ENCODE measurements at places on chromosomes 13 and 19. TPM values are rescaled to one million over a fixed set of nuclear protein-coding genes. Genes with fewer than 3 reads are reported as not detected.

The SOX1 gene
- total RNA-seq, result not detected

The FPR1 gene
- not detected for total RNA-seq

- no peak for DNase-seq
These were observed 102.4 kb downstream of the KCTD12 start for GRCh38 chr13:76783798-76784197.

DNA sequence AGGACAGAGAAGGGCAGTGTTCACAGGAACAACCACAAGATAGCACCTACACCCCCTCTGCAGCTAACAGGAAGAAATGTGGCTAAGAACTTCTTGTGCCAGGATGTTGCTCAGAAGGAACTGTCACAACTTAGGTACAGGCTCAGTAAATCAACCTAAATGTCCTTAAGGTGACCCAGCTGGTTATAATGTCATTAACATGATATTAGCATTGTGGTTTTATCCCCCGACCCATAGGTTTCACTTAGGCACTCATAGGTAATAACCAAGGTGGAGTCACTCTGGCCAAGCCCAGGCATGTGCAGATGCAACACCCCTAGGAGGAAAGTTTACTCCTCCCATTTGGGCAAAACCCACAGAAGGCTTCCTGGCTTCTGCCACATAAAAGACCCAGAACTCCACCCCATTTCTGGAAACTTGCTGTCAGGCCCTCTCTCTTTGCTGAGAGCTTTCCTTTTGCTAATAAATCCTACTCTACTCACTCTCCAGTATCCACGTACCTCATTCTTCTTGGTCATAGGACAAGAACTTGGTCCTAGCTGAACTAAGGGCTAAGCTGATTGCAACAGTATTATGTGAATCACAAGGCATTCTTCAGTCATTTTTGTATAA is 951.3 kb downstream of the SLITRK5 start:
- no peak for DNase-seq

- no peak for DNase-seq
These were observed 135.1 kb downstream of the GPC6 start for GRCh38 chr13:93361703-93362102.

GRCh38 chr19:51802775-51803174 is 7.8 kb downstream of the FPR3 start:
- no peak for DNase-seq

DNA sequence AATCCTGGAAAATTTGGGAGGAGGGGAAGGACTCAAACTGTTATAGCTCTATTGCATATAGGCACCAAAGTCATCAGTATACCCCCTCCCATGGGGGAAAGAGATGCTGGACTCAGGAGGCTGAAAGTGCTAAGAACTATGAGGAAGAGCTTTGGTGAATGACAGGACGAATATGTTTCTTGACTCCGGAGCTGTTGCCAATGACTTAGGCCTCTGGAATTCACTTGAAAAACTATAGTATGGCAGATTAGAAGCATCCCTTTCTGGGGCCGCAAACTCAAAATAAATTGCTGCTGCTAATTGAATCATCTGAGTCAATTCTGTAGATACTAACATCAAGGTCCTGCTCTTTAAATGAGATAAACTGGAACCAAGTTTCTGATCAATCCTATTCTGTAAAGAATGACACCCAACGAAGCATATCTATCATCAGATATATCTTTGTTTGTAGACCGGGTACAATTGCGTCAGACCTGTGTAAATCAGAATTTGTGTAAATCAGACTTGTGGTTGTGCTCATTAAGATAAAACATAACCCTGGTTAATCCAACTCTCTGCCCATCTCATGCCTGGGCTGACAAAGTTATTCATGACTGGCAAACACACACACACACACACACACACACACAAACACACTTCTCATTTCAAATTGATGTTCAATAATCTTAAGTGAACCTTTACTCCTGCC is 1793.8 kb upstream of the PCDH20 start:
- peak; percentile 12 for DNase-seq

- peak; percentile 30 for DNase-seq
These were observed 12.5 kb upstream of the ACTN4 start for GRCh38 chr19:38634757-38635482.

The FFAR3 gene
- not detected for total RNA-seq

DNA sequence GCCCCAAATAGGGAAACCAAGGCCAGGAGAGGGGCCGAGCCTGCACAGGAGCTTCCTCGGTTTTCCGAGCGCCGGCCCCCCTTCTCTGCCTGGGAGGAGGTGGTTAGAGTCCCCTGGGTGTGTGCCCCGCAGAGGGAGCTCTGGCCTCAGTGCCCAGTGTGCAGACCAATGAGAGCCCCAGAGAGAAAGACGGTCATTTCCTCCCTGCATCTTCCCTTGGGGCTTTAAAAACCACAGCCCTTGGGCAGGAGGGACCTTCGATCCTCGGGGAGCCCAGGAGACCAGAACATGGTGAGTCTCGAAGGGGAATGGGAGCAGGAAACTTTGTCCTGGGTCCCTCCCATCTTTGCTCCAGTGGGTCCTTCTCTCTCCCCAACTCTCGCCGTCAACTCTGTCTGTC is at the start of gene C5AR1:
C5AR1 (plus strand) TSS at position 254 of the 400 bp plus-strand sequence; CDS start at position 289, 35 bp downstream.
- no peak for DNase-seq

DNA sequence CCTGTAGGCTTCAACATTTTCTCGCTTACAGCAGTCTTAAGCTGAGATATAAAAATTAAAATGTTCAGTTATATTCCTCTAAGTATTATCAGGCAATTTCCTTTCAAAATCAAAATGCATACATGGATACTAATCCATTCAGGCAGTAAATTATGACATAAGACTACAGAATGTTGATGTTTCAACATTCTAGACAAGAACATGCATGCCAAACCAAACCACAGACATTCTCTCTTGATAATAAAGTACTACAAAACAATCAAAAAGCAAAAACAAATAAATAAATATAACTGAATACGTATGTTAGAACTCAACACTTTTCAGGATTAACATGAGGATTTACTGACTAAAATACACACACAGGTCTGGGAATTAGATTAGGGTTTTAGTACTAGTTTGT is 7.7 kb downstream of the DIS3 start:
- DNase-seq, result peak; percentile 8

The LRCH1 gene
- total RNA-seq, result 8.7 TPM

The MAN2B1 gene
- 36.0 TPM for total RNA-seq

The SRRM5 gene
- under 0.01 TPM for total RNA-seq

DNA sequence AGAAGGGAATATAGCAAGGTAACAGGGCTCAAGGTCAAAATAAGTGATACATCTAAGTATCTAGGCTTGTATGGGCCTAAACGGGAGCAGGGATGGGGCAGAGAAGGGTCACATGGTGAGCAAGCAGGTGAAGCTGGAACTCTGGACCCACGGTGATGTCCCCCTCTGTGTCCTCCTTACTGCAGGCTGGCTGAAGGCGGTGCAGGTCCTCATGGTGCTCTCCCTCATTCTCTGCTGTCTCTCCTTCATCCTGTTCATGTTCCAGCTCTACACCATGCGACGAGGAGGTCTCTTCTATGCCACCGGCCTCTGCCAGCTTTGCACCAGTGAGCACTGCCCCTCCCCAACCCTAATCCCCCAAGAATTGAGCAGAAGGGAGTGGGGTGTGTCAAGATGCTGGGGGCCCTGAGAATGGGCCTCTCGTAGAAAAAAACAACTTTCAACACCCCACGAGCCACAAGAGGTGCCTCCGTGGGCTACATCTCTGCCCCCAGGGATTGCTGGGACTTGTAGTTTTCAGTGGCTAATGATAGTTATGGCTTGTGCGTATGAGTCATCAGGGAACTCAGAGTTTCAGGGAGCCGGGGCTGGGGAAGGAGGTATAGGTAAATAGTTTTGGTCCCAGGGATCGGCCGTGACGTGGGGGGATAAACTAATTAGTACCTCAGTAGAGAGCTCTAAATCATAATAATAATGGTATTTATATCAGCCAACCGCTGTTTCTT is 4.0 kb downstream of the EMP3 start:
- DNase-seq, result peak; percentile 65

DNA sequence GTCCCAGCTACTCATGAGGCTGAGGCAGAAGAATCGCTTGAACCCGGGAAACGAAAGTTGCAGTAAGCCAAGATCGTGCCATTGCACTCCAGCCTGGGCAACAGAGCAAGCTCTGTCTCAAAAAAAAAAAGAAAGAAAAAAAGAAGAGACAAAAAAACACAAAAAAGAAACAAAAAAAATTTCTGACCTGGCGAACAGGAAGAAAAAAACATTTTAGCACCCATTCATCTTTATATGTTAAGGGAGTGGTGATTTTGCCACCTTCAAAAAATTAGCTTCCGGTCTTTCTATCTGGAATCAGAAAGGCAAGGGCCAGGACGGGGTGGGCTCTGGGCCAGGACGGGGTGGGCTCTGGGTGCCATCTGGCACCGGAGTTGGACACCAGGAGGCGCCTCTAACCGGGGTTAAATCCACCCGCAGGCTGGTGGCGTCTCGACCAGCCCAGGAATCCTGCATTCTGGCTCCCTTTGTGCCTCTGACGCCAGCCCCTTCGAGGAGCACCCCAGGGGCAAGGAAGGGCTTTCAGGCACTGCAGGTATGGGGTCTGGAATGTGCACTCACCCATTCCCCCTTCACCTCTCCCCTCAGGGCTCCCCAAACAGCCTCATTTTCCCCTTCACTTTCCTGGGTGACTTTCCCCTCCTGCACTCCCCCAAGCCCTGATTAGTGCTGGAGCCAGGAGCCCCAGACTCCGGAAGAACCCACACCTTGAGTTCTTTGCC is 10.4 kb upstream of the ZSWIM4 start:
- DNase-seq, result peak; percentile 67

The RNF17 gene
- not detected for total RNA-seq

DNA sequence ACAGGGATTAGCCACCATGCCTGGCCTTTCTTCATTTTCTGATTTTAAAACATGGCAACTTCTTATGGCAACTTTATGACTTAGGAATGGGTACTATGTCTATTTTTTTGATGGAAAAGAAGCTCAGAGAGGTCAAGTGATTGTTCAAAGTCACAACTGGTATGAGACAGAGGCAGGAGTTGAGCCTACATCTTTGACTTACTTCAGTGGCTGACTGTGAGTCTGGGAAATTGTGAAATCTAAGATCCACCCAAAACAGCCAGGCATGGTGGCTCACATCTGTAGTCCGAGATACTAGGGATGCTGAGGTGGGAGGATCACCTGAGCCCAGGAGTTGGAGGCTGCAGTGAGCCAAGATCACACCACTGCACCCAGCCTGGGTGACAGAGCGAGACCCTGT is 2.4 kb upstream of the ACTL9 start:
- DNase-seq, result no peak

The PTPRH gene
- total RNA-seq, result 7.7 TPM

The FAAP24 gene
- 1.3 TPM for total RNA-seq

- DNase-seq, result peak; percentile 84
These were observed at the start of gene NFIC for GRCh38 chr19:3365836-3366752. TSS of gene NFIC (plus strand) at chr19:3366583. CDS start at chr19:3366637, 54 bp downstream.

The SLC25A15 gene
- 9.6 TPM for total RNA-seq

- DNase-seq, result peak; percentile 76
These were observed 5.9 kb upstream of the EHD2 start for GRCh38 chr19:47707135-47707925.

The ZIK1 gene
- total RNA-seq, result 7.2 TPM

DNA sequence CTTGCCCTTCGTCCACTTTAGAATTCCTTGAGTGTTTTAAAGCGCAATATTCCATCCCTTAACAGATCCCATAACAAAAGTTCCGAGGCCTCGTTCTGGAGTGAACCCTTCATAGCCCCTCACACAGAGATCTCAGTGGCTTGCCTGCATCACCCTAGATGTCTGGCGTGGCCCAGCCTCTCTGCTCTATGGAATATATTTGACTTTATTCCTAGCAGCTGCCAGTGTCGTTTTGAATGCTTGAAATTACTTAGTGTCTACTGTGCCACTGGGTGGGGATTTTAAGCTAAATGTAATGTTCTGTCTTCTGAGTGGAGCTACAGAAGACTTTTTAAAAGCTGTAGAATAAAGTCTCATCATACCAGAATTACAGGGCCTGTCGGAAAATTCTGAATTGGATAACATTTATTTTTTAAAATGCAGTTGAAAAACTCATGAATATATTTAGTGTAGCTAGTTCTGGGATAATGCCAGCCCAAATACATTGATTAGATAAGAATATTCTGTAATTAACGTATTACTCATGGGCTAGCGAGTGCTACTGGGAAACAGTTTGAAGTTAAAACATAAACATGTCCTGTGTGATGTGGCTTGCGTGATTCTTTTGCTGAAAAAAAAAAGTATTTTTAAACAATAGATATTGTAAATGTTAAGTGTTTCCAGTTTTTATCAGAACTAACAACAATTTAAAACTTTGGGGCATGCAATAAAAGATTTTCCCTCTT is 111.8 kb downstream of the ESD start:
- DNase-seq, result no peak

The KLK5 gene
- not detected for total RNA-seq

- peak; percentile 28 for DNase-seq
These were observed 5.5 kb downstream of the SACS start for GRCh38 chr13:23427881-23428528.

GRCh38 chr19:16034958-16035560 is 41.2 kb upstream of the TPM4 start:
- no peak for DNase-seq

GRCh38 chr13:97338571-97338970 is 95.4 kb upstream of the RAP2A start:
- no peak for DNase-seq

DNA sequence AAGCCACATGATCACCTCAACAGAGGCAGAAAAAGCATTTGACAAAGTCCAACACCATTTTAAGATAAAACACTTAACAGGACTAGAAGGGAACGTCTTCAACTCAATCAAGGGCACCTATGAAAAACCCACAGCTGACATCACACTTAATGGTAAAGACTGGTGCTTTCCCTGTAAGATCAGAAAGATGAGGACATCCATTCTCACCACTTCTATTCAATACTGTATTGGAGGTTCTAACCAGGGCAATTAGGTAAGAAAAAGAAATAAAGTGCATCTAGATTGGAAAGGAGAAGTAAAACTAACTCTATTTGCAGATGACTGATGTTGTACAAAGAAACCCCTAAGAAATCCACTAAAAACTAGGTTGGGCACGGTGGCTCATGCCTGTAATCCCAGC is 11.2 kb upstream of the AKAP8 start:
- no peak for DNase-seq

DNA sequence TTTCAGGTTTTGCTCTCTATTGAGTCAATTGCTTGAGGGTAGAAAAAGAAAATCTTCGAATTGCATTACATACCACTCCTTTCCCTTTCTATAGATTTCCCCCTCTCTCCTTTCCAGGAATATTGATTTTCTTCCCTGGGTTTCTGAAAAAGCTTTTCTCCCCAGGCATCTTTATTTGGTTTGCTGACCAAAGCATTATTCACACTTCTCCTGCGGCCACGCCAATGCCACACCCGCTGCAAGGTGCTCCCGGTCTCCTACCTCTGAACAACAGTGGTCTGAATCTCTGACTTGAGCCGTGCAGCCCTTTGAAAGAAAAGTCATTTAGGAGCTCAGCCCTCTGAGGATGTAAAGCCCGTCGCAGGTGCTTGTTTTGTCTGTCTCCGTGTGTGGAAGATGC is 350.9 kb upstream of the TMTC4 start:
- no peak for DNase-seq

All from fibroblast of lung (primary cell).